ENCODE measurements at places on chromosomes 2 and 18.

DNA sequence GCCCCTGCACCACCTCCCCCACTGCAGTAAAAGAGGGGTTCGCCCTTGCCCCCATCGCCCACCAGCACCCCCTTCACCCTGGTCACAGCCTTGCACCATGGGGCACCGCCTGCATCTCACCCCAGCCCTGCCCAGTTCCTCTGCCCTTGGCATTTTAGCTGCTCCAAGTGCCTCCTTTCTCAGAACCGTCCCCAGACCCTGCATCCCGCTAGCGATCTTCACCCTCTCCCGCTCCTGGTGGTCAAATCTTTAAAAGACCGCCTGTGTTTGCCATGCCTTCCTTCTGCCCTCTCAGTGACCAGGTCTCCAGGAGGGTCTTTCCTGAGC, 114.7 kb upstream of the OTOS start:
- DNase-seq: no peak

- no peak for DNase-seq
Measured at GRCh38 chr2:4047961-4048891, 344.9 kb downstream of the DCDC2C start.

DNA sequence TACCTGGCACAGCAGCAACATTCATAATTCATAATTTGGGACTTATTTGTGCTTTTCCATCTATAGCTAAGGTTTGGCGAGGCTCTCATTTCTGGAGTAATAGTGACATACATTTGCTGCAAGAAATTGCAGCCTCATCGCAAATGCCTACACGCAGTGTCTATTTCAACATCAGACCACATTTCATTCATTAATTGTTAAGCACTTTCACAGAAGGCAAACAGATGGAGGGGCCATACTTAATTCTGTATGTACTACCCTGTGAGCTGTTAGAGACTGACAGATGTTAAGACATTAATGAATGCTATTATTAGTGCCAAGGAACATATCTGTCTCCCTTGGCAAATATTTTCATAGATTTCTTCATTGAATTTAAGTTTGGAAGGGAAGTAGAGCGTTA, 125.7 kb downstream of the UXS1 start:
- DNase-seq: no peak

DNA sequence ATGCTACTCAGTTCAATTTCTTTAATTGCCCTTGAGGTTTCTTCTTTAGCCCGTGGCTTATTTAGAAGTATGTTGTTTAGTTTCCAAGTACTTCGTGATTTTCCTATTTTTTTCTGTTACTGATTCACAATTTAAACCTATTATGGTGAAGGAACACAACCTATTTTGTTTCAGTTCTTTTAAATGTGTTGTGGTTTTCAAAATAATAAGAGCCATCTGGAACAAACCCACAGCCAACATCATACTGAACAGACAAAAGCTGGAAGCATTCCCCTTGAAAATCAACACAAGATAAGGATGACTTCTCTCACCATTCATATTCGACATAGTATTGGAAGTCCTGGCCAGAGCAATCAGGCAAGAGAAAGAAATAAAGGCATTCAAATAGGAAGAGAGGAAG, 155.2 kb downstream of the GALNT1 start:
- no peak for DNase-seq

DNA sequence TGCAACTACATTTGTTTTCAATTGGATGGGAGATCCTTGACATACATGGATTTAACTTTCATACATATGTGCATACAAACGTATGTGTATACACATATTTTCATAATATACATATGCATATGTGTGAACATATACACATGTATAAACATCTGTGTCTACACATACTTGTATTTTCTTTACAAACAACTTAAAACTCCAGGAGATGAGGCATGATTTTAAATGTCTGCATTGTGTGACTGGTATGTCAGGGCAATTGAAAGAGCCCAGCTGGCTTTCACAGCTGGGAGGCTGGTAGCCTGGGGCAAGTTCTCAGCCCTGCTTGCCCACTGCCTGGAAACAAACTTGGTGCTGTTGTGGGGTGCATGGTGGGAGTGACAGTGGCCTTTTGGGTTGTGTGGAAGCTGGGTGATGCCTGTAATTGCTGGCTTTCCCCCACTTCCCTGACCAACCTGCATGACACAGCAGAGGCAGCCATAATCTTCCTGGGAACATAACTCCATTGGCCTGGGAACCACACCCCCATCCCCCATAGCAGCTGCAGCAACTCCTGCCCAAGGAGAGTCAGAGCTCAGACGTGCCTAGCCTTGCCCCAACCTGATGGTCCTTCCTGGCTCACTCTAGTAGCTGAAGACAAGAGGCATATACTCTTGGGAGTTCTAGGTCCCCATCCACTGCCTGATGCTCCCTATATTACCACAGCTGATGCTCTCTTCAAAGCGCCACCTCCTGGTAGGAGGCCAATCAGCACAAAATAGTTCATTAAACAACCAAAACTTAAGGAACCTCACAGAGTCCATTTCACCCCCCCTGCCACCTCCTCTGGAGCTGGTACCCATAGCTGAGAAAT, 158.3 kb downstream of the CERS6 start:
- no peak for DNase-seq

All from Panc1 (cell line).